COR-L47 (cell line): ENCODE measurements at places on chromosomes 5 and 9.

- no peak for DNase-seq
Observed at GRCh38 chr5:43699910-43700309, 96.9 kb downstream of the NNT start.

GRCh38 chr5:125120012-125120411 lies 373.6 kb upstream of the ZNF608 start:
- no peak for DNase-seq

- DNase-seq, result peak; percentile 89
Observed at GRCh38 chr5:82019342-82020138, 47.7 kb downstream of the ATG10 start.

GRCh38 chr9:136821826-136822544 lies 14.2 kb downstream of the RABL6 start:
- DNase-seq, result no peak

DNA sequence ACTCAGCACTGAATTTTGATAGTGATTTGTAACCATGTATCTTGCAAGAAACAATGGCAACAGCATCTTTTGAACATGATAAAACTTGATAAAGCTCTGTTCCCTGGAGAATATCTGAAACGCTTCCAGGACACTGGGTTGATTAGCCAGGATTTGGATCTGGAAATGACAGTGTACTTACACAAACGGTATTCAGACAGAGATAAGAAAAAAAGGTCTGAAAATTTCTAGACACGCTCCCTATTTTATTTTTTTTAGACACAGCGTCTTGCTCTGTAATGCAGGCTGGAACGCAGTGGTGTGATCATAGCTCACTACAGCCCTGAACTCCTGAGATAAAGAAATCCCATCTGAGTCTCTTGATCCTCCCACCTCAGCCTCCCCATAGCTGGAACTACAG lies 109.0 kb downstream of the GNAQ start:
- DNase-seq, result no peak

DNA sequence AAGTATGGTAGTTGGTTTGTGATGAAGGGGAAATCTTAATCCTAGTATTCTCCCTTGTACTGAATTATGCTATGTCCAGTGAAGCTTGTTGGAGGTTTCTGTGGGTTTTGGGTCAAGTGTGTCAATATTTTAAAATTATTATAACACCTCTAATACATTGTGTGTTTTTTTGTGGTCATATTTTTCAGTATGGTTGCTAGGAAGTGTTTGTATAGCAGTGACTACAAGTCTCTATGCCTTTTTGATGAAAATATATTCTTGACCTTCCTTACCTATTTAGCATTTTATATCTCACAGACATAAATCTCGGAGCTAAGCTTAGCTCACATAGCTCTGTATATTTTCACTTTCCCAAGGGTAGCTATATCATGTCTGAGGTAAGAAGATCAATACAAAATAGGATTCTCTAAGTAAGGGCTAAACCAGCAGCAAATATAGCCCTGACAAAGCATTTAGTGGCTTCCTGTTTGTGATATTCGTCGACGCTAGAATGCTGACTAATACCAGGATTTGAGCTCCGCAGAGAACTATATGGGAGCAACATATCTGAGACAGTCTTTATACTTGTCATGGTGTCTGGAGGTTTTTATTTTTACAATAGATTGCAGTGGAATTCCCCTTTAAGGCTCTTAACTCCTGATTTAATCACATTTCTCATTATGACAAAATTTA lies 82.3 kb downstream of the MACIR start:
- no peak for DNase-seq

- no peak for DNase-seq
Observed at GRCh38 chr9:17291766-17292165, 156.9 kb downstream of the CNTLN start.

GRCh38 chr5:98773214-98773463 lies 324 bp upstream of the RGMB start:
- DNase-seq, result no peak

DNA sequence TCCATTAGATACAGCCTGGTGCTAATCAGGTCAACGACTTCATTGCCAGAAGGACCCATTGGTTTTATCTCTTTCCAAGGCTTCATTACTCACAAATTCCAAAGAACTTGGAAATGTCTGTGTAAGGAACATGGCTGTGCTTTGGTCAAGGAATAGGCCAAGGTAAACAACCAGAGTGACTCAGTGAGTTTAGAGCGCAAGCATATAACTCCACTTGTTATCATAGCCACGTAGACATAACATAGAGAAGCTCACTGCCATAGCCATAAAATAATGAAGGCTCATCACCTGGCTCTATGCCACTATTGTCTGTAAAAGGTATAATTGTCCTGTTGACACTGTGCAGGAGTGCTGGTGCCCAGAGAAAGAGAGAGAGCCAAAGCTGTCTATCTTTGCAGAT lies 139.3 kb upstream of the PLCXD3 start:
- peak; percentile 47 for DNase-seq

GRCh38 chr5:75756981-75757380 lies 39.7 kb upstream of the POC5 start:
- DNase-seq, result no peak

DNA sequence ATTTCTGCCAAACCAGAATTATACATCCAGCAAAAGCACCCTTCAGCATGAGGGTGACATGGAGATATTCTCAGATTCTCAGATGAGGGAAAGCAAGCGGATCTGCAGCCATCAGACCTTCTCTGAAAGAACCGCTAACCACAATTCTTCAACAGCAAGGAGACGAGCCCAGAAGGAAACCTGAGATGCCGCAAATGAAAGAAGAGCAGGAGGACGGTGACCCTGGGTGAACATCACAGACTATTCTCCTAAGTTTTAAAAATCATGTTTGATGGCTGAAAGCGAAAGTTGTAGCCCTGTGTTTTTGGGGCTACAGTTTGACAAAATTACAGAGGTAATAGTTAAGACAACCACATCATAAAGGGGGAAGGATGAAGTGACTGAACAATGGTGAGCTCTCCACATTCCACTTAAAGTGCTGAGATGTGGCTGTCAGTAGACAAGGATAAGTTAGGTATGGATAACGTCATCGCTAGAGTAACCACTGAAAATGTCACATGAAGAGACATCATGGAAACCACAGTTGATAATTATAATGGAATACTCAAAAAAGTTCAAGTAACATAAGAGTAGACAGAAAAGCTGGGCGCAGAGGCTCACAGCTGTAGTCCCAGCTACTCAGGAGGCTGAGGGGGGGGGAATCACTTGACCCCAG lies 31.5 kb upstream of the NSMF start:
- no peak for DNase-seq

DNA sequence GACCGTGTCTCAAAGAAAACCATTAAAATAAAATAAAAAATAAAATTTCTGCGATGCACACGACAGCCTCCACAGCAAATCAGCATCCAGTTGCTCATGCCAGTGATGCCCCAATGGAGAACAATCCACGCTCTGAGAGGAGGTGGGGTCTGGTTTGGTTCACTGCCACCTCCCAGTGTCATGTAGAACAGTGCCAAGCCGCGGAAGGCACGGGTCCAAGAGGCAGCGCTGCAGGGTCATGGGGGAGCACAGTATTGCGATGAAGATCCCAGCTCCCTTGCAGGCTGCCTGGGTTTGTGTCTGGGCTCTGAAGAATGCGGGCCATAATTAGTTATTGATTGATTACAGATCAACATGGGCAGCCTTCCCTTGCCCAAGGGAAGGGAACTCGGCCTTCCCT lies 6.1 kb upstream of the CACFD1 start:
- no peak for DNase-seq

DNA sequence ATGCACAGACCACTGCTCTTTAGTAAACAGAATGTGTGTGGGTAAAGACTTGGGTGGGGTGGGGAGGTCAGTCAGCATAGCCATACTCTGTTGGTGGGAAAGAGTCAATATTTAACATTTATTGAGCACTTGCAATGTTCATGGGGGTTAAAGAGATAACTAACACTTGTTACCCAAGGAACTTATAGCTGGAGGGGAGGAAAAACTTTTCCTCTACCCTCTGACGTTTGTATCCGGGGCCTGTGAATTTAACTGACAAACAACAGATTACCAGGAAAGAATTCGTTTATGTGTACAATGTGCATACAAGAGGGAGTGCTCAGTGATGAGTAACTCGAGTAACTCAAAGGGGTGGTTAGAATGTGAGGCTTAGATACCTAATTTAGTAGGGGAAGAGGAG lies 6.8 kb upstream of the CLINT1 start:
- DNase-seq, result no peak

- no peak for DNase-seq
Observed at GRCh38 chr9:34576597-34577399, 12.7 kb downstream of the CNTFR start.

DNA sequence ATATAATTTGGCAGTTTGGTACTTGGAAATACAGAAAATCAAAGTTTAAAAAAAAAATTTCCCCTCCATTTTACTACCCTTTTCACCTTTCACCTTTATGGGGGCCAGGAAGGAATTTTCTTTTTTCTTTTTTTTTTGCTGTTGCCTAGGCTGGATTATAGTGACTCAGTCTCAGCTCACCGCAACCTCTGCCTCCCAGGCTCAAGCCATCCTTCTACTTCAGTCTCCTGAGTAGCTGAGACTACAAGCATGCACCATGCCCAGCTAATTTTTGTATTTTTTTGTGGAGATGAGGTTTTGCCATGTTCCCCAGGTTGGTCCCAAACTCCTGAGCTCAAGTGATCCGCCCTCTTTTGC lies 9.1 kb downstream of the CHMP5 start:
- DNase-seq, result no peak

DNA sequence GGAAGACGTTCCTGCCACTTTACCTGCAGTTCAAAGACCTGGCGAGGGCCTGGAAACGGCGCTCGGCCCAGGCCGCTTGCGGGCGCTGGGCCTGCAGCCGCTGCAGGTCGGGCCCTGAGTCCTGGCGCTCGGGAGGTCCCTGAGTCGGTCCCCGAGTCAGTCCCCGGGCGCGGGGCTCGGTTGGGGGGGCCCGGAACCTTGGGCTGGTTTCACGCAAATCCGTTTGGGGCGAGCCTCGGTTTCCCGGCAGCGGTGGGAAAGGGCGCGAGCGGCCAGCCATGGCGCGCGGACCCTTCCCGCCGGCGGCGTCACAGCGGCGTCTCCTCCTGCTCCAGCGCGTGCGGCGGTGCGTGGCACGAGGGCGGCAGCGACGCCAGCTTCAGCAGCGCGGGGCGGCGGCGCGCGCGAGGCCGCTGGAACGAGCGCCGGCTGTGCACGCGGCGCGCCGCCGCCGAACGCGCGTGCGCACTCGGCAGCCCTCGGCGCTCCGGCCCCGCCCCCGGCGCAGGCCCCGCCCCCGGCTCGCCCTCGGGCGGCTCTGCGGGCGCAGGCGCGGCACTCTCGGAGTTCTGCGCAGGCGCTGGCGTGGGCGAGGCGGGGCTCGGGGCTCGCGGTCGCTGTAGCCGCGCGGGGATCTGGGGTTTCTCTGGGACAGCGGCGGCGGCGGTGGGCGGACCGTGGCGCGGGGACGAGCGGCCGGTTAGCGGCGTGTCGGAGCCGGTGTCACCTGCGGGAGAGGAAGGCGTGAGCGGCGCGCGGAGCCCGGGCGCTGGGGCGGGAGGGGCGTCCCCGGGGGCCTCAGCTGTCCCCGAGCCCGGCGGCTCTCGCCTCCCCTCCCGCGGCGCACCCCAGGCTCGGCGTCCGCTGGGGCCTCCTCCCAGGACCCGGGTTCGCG lies 29.9 kb downstream of the EXOC3 start:
- DNase-seq, result peak; percentile 83

- no peak for DNase-seq
Observed at GRCh38 chr5:131814990-131815389, 18.2 kb upstream of the FNIP1 start.

DNA sequence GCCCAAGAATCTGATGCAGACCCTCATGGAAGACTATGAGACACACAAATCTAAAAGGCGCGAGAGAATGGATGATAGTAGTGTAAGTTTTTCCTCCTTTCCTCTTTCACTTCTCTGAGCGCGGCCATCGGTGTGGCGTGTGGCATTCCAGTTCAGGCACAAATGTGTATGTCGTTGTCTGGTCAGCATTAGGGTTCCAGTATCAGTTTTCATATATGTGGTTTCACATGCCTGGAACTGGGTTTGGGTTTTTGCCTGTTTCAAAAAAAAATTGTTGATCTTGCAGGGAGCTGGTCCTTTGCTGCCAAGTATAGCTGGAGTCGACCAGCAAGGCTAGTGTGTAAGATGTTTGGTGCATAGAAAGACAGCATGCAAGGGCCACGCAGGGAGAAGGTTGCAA lies 51.5 kb downstream of the C9orf152 start:
- no peak for DNase-seq

GRCh38 chr5:112795944-112796678 lies 58.4 kb downstream of the APC start:
- no peak for DNase-seq

DNA sequence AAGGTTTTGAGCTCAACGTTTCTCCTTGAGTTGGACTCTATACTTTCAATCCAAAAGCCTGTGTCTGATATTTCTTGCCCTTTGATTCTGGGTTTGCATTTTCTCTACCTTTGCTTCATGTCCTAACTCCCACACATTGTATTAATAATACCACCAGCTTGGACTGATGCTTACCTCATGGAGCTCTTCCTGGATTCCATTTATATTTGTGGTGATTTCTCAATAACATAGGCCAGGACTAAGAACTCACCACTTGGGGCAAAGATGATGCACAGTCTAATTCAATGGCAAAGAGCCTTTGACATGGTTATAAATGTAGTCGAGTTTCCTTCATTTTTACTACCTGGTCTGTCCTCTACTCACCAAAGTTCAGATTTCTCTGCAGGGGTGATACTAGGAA lies 27.5 kb upstream of the EFNA5 start:
- DNase-seq, result no peak

DNA sequence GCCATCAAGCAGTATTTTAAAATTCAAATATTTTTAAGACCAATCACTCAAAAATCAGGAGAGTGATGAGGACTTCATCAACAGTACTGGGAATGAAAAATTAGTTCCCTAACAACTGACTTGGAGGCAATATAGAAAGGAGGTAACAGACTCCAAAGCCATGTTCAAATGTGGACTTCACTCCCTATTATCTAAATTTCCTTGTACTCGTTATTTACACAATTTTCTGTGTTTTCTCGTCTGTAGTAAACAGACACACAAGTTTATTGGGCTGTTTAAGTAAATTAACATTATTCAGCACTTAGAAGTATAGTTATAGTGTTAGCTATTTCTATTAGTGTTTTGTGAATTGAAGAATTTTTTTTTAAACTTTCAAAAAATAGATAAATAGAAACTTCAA lies 159.5 kb upstream of the FTMT start:
- DNase-seq, result no peak

DNA sequence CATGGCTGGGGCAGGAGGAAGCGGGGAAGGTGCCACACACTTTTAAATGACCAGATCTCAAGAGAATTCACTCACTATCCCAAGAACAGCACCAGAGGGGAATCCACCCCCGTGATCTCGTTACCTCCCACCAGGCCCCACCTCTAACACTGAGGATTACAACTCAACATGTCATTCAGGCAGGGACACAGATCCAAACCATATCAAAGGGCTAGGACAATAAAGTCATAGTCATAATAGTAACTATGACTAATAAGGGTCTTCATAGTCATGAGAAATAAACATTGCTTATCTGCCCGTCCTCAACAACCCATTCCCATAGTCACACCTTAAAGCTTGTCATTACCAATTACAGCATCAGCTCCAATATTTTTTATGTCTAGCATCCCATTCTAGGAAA lies 65.3 kb upstream of the SMC2 start:
- no peak for DNase-seq
